ENCODE measurements at places on chromosomes 4 and X. TPM values are rescaled to one million over a fixed set of nuclear protein-coding genes. Genes with fewer than 3 reads are reported as not detected.

The NSG1 gene
- total RNA-seq, result 6.4 TPM

The MAGEC1 gene
- total RNA-seq, result not detected

The BST1 gene
- 9.5 TPM for total RNA-seq

The UGT2B15 gene
- not detected for total RNA-seq

The ZNF330 gene
- total RNA-seq, result 13.0 TPM

The H2BW2 gene
- total RNA-seq, result not detected

The CT55 gene
- not detected for total RNA-seq

The DIPK2B gene
- 2.6 TPM for total RNA-seq

The APBB2 gene
- total RNA-seq, result 61.3 TPM

The TMEM154 gene
- 1.6 TPM for total RNA-seq

The FAM9A gene
- not detected for total RNA-seq

The PROM1 gene
- not detected for total RNA-seq

The TBX22 gene
- total RNA-seq, result 0.31 TPM

The LINC00632 gene
- total RNA-seq, result 50.2 TPM

The HGFAC gene
- total RNA-seq, result 0.06 TPM

The BMP3 gene
- not detected for total RNA-seq

The MAGED4B gene
- 17.2 TPM for total RNA-seq

The COL4A5 gene
- 39.7 TPM for total RNA-seq

The FGD1 gene
- total RNA-seq, result 16.8 TPM

The RNF175 gene
- not detected for total RNA-seq

The GPC4 gene
- total RNA-seq, result 6.2 TPM

The CHST7 gene
- 11.7 TPM for total RNA-seq

The ATP8A1 gene
- total RNA-seq, result 2.1 TPM

The RNF212 gene
- total RNA-seq, result 0.37 TPM
